ENCODE measurements at places on chromosomes 13 and 19.

GRCh38 chr13:21567714-21568113 lies 36.3 kb downstream of the MICU2 start:
- no peak for DNase-seq

- no peak for DNase-seq
Observed at GRCh38 chr13:49893591-49893990, 42.5 kb downstream of the SPRYD7 start.

- peak; percentile 88 for DNase-seq
Observed at GRCh38 chr13:44231786-44232516, 141.7 kb upstream of the SERP2 start.

DNA sequence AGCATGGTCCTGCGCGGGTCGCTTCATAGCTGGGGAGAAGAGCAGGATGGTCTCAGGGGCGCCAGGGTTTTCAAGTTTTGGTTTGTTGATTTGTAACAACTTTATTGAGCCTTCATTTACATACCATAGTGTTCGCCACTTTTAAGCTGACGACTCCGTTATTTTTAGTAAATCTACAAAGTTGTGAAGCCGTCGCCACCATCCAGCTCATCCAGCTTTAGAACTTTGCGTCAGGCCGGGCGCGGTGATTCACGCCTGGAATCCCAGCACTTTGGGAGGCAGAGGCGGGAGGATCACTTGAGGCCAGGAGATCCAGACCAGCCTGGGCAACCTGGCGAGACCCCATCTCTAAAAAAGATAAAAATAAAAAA lies 404 bp downstream of the C19orf44 start:
- DNase-seq = peak; percentile 36

DNA sequence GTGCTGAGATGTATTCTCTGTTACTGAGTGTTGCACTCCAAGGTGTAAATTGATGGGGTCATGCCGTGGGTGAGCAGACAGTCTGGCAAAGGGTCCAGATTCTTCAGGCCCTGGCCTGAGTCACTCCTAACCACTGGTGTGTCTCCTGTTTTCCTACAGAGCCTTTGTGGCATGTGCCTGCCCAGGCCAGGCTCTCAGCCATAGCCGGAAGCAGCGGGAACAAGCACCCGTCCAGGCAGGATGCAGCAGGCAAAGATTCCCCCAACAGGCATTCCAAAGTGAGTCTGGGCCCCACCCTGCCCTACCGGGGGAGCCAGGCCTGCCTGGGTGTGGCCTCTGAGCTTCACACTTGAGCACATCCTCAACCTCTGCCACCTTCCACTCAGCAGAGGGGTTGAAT lies 61.9 kb downstream of the DPF1 start:
- DNase-seq = no peak

DNA sequence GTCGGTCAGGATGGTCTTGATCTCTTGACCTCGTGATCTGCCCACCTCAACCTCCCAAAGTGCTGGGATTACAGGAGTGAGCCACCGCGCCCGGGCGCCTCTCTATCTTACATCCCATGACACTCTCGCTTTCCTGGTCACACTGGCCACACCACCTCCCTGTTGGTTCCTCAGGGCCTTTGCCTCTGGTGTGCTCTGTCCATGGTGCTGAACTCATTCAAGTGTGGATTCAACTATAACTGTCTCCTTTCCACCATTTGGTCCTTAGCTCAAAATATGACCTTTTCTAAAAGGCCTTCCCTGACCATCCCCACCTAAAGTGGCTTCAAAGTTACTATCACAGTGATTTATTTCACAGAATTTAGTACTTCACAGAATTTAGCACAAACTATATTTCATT lies 3.7 kb upstream of the SMIM17 start:
- DNase-seq = no peak

- DNase-seq = no peak
Observed at GRCh38 chr13:98922306-98922705, 55.6 kb downstream of the DOCK9 start.

DNA sequence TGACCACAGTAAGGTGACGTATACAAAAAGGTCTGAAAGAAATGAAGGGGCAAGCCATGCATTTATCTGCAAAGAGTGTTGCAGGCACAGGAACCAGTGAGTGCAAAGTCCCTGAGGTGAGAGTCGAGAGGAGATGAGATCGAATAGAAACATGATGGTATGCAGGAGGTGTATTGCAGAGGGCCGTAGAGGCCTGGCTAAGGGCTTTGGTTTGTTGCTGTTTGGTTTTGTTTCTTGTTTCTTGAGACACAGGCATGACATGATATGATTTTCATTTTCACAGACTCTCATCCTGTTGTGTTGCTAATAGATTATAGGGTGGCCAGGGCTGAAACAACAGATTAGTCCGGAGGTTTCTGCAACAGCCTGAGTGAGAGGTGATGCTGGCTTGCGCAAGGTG lies 80.4 kb downstream of the HSPH1 start:
- no peak for DNase-seq

- DNase-seq = no peak
Observed at GRCh38 chr13:60332682-60333081, 64.3 kb upstream of the TDRD3 start.

GRCh38 chr19:45767410-45767880 lies 1.6 kb downstream of the SIX5 start:
- peak; percentile 83 for DNase-seq

- no peak for DNase-seq
Observed at GRCh38 chr13:21516805-21517204, 57.7 kb upstream of the ZDHHC20 start.

DNA sequence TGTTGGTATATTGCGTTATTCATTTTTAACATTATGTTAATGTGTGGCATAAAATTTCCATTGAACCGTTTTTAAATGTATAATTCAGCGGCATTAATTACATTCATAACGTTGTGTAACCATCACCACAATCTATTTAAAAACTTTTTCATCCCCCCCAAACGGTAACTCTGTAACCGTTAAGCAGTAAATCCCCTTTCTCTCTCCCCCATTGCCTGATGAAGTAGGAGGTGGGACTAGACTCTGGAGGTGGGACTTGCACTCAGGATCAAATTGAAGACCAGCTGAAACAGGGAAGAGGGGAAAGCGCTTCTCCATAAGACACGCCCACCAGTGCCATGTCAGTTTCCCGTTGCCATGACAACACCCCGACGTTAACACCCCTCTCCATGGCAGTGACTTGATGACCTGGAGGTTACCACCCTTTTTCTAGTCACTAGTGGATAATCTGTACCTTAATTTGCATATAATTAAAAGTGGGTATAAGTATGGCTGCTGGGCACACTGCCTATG lies 16.8 kb downstream of the CLEC11A start:
- no peak for DNase-seq

DNA sequence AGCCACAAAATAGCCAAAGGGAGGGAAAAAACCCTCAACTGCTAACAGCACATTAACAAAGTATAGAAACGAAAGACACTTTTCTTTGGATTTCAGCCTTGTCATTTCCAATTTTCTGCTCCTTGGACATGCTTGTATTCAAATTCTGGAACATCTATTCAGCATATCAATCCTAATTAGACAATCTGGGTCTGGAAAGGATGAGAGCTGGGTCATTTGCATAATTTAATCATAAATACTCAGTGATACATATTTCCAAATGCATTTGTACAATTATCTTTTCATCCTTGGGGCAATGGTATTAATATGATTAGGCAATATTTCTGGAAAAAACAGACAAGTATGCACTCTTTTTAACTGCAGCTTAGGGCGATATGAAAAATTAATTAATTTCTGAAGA lies 14.3 kb downstream of the DACH1 start:
- no peak for DNase-seq

Measured in fibroblast of skin of abdomen (primary cell).